ENCODE measurements at places on chromosomes 1 and 21. TPM values are rescaled to one million over a fixed set of nuclear protein-coding genes. Genes with fewer than 3 reads are reported as not detected.

GPR157 gene
- polyA plus RNA-seq = 20.2 TPM

LMNA gene
- polyA plus RNA-seq = 75.6 TPM

PDZK1IP1 gene
- polyA plus RNA-seq = 0.44 TPM

CYP4A11 gene
- polyA plus RNA-seq = 0.08 TPM

All from right lung (tissue), 10 donors.